ENCODE measurements at places on chromosomes 3 and 15. TPM values are rescaled to one million over a fixed set of nuclear protein-coding genes. Genes with fewer than 3 reads are reported as not detected.

CTDSPL gene
- 23.2 TPM for polyA plus RNA-seq

DNA sequence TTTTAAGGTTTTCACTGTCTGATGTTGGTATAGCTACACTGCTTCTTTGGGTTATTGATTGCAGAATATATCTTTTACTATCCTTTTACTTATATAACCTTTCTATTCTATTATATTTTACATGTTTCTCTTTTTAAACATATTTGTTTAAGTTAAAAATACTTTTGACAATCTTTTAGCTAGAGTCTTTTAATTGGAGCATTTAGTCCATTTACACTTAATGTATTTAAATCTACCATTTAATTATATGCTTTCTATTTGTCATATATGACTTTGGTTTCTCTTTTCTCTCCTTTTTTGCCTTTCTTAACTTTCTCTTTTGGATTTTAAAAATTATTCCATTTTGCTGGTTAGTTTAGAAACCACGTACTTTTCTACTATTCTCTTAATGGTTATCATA, 53.7 kb upstream of the PRR23C start:
- H3K27me3 ChIP-seq = no peaks in the 10 kb centered on the region
- no peaks in the 10 kb centered on the region for H3K36me3 ChIP-seq
- no peak overlapping the region for H3K27ac ChIP-seq
- H3K4me3 ChIP-seq = no peak overlapping the region

GRCh38 chr3:185164428-185165217, 11.8 kb upstream of the C3orf70 start:
- no peaks in the 10 kb centered on the region for H3K4me1 ChIP-seq
- H3K36me3 ChIP-seq = no peaks in the 10 kb centered on the region
- H3K4me3 ChIP-seq = no peak overlapping the region
- no peak for DNase-seq
- H3K27ac ChIP-seq = no peak overlapping the region

DNA sequence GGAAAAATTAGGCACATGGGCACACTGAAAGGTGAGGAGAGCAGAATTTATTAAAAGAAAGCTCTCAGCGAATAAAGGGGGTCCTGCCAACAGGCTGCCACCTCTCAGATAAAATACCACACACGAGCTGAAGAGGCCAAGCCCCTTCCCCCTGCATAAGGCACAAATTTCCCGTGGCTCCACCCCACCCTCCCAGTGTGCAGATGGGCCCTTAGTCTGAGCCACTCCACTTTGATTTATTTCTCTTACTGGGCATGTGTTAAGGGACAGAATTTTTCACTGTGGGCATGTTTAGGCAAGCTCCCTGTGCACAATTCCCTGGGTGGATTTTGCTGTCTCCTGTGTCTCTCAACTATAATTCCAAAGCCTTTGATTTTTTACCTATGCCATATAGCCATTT, 409.8 kb downstream of the TBL1XR1 start:
- no peaks in the 10 kb centered on the region for H3K36me3 ChIP-seq
- DNase-seq = no peak
- no peaks in the 10 kb centered on the region for H3K4me1 ChIP-seq
- H3K4me3 ChIP-seq = no peak overlapping the region
- H3K27me3 ChIP-seq = no peaks in the 10 kb centered on the region

GRCh38 chr15:46701896-46702295, 1015.4 kb upstream of the SEMA6D start:
- no peak for DNase-seq
- H3K27me3 ChIP-seq = no peaks in the 10 kb centered on the region
- H3K36me3 ChIP-seq = no peaks in the 10 kb centered on the region
- no peak overlapping the region for H3K27ac ChIP-seq
- H3K4me1 ChIP-seq = no peaks in the 10 kb centered on the region
- no peak overlapping the region for H3K4me3 ChIP-seq

MYO5C gene
- polyA plus RNA-seq = 7.9 TPM

DNA sequence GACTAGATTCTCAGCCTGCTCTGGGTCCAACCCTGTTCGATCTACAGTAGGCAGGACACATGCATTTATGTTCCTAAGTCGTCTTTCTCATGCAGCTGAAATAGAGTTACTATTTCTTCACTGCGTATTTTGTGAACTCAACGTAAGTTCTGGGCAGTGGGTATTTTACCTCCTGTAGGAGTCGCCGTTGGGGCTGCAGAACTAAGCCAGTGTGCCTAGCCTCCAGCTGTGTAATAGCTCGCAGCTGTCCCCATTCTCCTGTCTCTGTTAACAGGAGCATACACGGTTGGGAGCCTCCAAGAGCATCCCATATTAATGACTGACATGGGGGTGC, 58.4 kb upstream of the HRH1 start:
- peaks cover 10% of the 10 kb centered on the region for H3K4me1 ChIP-seq
- H3K27ac ChIP-seq = no peak overlapping the region
- peak; percentile 40 for DNase-seq
- no peaks in the 10 kb centered on the region for H3K36me3 ChIP-seq

ALDH1A3 gene
- 2.8 TPM for polyA plus RNA-seq

CCR4 gene
- polyA plus RNA-seq = not detected

C15orf39 gene
- polyA plus RNA-seq = 13.9 TPM
